Stimulated activated naive CD4-positive, alpha-beta T cell treated with Interleukin-2 at 50 U/mL for 16 hours (primary cell): ENCODE measurements at places on chromosomes 7 and 10.

GRCh38 chr10:17229016-17229716 is 1.1 kb downstream of the VIM start:
- peak; percentile 71 for DNase-seq

- DNase-seq = no peak
Measured at GRCh38 chr7:81926-82756, 110.2 kb upstream of the FAM20C start.

DNA sequence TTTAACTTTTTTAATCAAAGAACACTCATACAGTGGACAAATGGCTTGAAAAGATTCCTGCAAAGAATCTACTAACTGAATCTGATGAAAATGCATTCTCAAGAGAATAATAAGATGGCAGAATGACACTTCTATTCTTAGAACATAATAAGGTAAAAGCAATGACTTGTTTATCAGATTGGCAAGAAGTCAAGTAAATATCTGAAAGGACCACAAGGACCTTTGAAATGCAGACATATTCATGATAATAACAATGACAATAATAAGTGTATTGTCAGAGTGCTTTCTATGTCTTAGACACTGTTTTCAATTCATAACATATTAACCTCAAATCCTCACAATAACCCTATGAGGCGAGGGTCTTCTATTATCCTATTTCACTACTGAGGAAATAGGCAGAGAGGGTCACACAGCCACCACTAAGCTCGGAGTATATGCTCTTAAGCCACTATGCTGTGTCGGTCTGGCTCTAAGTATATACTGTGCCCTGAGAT is 10.6 kb downstream of the HACD1 start:
- no peak for DNase-seq

DNA sequence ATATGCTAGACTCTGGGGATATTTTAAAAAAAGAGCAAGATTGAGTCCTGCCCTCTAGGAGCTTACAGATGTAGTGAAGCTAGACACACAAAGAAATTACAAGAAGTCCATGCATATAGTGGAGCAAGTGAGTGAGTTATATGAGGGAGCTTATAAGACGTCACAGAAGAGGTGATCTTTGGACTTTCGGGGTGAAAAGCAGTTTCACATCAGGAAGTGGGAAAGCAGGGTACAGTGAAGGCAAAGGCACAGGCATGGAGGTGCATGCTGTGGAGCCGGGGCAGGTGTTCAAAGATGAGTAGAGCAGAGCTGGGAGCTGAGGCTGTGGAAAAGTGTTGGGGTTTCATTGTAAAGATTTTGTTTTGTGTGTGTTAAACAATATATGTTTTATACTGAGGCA is 38.5 kb upstream of the EXOC6 start:
- no peak for DNase-seq

DNA sequence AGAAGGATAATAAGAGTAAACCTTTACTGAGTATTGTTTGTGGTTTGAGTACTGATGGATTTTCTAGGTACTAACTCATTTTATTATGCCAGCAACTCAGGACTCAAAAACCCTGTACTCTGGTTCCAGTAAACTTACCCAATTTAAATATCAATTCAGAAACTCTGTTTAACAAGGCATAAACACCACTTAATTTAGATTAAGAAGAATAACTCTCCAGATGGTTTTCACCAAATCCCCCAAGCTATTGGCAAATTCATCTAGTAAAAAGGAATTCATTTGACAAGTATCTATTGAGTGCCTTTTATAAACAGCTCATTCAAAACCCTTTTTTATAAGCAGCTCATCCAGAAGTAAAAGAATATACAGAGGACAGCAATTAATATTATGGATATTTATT is 572.4 kb downstream of the PHTF2 start:
- DNase-seq = no peak

GRCh38 chr7:141460781-141461715 is 90.2 kb upstream of the AGK start:
- no peak for DNase-seq

DNA sequence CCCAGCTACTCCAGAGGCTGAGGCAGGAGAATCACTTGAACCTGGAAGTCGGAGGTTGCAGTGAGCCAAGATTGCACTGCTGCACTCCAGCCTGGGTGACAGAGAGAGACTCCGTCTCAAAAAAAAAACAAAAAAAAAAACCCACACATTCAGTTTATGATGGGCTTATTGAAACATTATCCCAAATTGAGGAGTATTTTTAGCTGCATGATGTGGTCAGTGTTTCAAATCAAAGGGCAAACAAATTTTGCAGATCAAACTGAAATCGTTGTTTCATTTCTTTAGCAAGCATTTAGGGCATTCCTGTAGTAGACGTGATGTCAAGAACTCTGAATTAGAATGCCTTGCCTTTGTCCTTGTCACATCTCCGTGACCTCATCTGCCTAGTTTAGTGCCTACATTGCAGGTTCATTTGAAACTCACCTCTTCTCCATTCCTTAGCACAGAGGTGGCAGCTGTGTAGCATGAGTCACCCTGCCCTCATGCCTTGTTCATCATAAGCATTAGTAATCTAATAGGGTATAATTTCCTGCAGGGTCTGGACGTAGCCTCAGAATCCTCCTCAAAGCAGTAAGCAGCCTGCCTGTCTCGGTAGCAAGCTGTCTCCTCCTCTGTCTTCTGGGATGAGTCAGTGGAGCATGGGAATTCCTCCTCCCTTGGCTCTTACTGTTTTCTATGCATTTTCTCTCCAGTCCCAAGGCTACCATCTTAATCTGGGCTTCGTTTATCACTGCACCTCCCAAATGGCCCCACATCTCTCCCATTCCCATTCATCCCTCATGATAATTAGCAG is 73.8 kb downstream of the CUL1 start:
- peak; percentile 30 for DNase-seq

- DNase-seq = no peak
Measured at GRCh38 chr7:12436896-12437535, 33.4 kb upstream of the VWDE start.

- no peak for DNase-seq
Measured at GRCh38 chr7:155884225-155885166, 72.2 kb upstream of the SHH start.

GRCh38 chr10:74863551-74863950 is 37.2 kb downstream of the KAT6B start:
- DNase-seq = no peak

GRCh38 chr7:22867003-22867402 is 44.4 kb upstream of the TOMM7 start:
- DNase-seq = no peak

DNA sequence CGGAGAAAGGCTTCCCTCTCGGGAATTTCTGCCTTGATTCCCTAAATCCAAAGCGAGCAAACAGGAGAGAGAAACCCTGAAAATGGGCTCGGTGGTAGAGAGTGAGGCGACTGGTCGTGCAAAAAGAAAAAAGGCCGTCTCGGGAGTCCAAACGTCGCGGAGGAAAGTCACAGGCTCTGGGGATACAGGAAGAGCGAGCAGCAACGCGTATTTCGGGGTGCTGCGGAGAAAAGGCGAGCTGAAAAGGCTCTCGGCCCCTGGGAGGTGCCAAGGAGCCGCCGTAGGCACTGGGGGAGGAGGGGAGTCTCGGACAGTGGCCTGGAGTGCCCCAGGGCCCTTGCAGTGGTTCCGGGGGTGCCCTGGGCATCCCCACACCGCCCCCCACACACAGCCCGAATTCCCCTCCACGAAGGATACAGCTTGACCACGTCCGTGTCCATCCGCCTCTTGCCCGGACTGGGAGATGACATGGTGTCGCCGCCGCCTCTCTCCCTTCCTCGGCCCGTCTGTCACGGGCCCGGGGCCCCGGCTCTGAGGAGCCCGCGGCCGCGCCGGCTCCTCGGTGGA is 591 bp downstream of the UBE2H start:
- no peak for DNase-seq

GRCh38 chr10:4656576-4657194 is 169.3 kb upstream of the AKR1E2 start:
- peak; percentile 21 for DNase-seq

DNA sequence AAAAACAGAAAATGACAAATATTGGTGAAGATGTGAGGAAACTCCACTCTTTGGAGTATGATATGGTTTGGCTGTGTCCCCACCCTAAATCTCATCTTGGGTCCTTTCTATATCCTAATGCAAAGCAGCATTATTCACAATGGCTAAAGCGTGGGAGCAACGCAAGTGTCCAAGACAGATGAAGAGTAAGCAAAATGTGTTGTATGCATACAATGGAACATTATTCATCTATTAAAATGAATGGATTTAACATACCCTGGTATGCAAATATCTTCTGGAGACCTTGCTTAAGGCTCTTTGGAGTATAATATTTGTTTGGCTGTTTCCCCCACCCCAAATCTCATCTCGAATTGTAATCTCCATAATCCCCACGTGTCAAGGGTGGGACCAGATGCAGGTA is 839.8 kb upstream of the POM121L12 start:
- DNase-seq = no peak

GRCh38 chr10:33315891-33316290 is 18.6 kb downstream of the NRP1 start:
- no peak for DNase-seq

DNA sequence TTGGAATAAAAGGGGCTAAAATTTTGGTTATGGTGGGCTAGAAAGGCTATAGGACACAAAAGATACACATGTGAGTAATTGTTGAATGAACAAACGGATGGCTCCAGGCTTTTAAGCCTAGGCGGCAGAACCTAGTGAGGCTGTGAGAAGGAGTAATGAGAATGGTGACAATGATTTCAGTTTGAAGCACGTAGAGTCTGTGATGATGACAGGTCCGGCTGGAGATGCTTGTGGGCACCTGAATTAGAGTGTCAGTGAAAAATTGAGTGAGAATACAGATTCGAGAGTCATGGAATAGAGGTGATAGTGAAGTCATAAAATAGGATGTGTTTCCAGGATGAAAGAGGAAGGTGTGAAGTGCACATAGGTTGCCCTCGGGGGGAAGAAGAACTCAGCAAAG is 170.6 kb downstream of the TMEM178B start:
- DNase-seq = no peak

- peak; percentile 10 for DNase-seq
Measured at GRCh38 chr7:94620703-94621118, 35.2 kb downstream of the SGCE start.

GRCh38 chr7:130143334-130143732 is 61.9 kb downstream of the TMEM209 start:
- no peak for DNase-seq

DNA sequence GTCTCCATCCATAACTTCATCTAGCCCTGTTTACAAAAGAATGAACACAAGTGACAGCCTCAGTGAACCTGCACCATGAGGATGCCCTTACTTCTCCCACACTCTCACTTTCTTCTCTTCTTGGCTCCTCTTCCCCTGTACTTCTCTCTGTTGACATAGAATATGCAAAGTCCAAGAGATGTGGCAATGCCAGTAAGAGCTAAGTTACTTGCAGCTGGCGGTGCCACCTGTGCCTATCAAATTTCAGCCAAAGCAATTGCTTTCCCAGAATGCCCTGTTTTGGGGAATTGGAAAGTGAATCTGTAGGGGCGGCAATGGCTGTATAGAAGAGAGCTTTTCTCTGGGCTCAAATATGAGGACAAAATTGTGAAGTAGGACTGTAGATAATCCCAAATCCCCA is 557.8 kb downstream of the AUTS2 start:
- no peak for DNase-seq

DNA sequence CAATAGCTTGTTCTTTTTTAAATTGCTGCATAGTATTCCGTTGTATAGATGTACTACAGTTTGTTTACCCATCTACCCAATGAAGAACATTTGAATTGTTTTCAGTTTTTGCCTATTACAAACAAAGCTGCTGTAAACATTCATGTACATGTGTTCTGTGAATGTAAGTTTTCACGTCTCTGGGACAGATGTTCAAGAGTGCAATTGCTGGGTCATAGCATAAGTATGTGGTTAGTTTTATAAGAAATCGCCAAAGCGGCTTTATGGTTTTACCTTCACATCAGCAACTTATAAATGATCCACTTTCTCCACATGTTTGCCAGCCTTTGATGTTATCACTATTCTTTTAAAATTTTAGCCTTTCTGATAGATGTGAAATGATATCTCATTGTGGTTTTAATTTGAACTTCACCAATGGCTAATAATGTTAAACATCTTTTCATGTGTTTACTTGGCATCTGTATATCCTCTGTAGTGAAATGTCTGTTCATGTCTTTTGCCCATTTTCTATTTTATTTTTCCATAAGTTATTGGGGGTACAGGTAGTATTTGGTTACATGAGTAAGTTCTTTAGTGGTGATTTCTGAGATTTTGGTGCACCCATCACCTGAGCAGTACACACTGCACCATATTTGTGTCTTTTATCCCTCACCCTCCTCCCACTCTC is 73.5 kb downstream of the TBXAS1 start:
- DNase-seq = no peak

- DNase-seq = no peak
Measured at GRCh38 chr7:94449151-94449725, 54.5 kb downstream of the COL1A2 start.

DNA sequence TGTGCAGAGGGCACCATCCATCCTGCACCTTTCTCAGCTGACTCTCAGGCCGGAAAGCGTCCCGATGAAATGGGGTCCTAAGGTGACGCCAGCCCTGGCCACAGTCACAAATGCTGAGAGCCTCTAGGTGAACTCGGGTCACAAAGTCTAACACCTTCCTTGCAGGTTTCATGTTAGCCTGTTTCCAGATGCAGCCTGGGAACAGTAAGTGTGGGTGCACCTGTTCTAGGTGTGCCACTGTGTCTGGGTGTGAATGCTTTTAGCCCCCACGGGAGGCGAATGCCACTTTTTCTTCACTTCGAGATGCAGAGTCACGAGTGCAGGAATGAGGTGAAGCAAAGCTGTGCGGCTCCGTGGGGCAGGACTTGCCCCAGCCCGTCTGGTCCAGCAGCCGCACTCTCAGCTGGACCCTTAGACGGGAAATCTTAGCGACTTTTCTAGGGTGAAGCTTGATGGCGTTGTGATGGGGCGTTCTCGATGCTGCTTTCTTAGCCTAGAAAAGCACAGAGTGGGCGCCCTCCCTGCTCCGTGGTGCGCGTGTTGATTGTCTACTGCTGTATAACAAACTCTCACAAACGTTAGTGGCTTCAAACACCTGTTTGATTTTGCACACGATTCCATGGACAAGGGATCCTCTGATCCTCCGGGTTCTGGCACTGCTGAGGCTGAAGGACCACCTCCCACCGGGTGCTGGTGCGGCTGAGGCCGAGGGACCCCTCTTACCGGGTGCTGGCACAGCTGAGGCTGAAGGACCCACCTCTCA is 13.6 kb upstream of the VIPR2 start:
- DNase-seq = no peak

DNA sequence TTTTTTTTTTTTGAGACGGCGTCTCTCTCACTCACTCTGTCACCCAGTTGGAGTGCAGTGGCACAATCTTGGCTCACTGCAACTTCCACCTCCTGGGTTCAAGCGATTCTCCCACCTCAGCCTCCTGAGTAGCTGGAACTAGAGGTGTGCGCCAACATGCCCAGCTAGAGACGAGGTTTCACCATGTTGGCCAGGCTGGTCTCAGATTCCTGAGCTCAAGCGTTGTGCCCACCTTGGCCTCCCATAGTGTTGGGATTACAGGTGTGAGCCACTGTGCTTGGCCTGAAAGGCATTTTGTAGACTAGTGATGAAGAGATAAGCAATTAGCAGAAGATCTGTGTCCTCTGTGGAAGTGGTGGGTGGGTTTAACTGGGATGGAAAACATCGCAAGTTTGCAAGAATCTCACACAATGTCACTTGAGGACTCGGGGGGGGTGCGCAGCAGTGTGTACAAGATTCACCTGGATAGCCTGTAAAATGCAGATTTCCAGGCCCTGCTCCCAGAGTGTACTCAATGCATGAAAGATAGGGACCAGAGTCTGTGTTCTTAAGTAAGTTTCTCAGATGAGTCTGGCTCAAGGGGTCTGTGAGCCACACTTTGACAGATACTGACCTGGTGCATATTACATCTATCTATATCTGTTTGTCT is 10.9 kb downstream of the CYP17A1 start:
- DNase-seq = no peak

- no peak for DNase-seq
Measured at GRCh38 chr10:118704711-118705110, 50.1 kb downstream of the CACUL1 start.
